T-cell (primary cell): ENCODE measurements at places on chromosomes 13 and 19. TPM values are rescaled to one million over a fixed set of nuclear protein-coding genes. Genes with fewer than 3 reads are reported as not detected.

DNA sequence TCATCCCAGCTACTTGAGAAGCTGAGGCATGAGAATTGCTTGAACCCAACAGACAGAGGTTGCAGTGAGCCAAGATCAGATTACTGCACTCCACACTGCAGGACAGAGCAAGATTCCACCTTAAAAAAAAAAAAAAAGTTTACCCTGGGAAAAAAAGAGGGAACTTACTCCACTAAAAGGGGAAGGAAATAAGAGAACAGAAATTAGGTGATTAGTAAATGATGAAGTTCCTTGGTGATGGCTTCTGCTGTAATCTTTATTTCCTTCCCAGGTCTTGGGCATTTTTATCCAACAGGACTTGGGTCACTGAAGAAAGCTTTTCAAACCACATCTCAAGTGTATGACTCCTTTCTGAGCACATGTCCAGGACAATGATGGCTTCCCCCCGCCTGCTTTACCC lies 9.3 kb downstream of the ZNF780A start:
- DNase-seq, result no peak

GRCh38 chr19:51010066-51010795 lies 8.8 kb upstream of the KLK8 start:
- DNase-seq, result no peak

The ZNF66 gene
- total RNA-seq, result 12.3 TPM

The MISP3 gene
- 2.0 TPM for total RNA-seq

- DNase-seq, result no peak
These were observed 241.0 kb downstream of the OLFM4 start for GRCh38 chr13:53269634-53270033.

The RASGRP4 gene
- total RNA-seq, result 0.70 TPM

DNA sequence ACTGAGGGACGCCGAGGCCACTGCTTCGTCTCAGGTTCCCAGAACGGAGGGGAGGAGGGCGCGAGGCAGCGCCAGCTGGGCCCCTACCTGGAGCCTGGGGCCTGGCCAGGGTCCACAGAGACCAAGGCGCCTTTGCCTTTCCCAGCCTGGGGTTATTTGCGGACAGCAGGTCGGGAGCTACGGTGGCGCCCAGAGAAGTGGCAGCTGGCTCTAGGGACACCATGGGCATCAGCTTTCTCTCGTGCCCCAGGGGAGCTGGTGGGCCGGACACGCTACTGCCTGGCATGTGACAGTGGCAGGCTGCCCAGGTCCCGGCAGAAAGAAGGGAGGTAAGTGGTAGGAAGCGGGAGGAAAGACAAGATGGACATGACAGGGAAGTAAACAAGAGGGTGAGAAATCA lies 19.0 kb downstream of the AKT2 start:
- no peak for DNase-seq

The MBD3L2B gene
- total RNA-seq, result not detected

The FCER2 gene
- total RNA-seq, result 1.2 TPM

DNA sequence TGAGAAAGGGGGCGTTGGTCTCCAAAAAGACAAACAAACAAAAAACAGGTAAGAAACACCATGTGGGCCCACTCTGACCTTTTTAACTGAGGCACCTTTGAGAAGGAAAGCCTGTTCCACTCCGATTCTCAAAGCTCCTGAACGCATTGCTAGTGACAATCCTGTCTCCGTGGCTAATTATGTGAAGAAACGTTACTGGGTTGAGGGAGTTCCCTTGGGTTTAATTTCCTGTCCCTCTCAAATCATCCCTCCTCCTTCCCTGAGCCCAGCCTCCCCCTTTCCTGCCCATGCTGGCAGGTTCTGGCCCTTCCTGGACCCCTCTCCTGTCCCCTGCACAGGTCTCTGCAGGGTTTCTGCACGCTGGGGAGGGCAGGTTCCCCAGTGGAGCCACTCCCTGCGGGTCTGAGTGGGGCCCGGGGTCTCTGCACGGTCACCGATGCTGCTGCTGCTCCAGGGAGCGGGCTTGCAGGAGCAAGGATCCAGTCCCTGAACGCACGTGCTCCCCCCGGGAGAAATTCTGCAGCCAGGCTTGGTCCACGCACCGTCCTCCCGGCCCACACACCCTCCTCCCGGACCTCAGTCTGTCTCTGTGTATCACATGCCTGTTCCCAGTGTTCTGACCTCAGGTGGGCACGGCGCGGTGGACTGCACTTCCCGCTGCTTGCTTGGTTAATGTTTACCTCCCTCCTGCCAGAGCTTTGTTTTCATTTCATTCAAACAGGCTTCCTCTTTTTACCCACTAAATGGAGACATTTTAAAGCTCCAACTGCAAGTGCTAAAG lies 76.4 kb upstream of the MCF2L start:
- no peak for DNase-seq

DNA sequence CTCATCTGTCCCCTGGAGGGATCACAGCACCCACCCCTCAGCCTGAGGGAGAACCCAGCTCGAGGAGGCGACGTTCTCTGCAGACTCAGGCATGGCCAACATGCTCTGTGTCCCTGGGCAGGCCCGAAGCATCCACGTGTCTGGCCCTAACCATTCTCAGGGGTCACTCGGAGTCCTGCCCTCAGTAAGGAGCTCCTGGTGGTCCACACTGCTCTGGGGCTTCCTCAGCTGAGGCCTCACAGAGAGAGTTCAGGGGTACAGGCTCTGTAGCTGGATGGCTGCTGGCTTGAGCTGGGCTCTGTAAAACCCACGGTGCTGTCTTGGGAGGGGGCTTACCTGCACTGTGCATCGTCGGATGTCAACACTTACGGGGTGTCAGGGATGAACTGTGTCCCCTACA lies 4.4 kb upstream of the SIGLEC8 start:
- DNase-seq, result no peak

The NOSIP gene
- 173 TPM for total RNA-seq

GRCh38 chr19:55255618-55256423 lies 3.0 kb downstream of the PPP6R1 start:
- DNase-seq, result peak; percentile 30

The MUC16 gene
- total RNA-seq, result 0.07 TPM

GRCh38 chr13:74839656-74840055 lies 642.3 kb downstream of the TBC1D4 start:
- no peak for DNase-seq
